Kidney glomerular epithelial cell (primary cell): ENCODE measurements at places on chromosomes 5 and 9.

GRCh38 chr5:14156290-14156649, 13.1 kb downstream of the TRIO start:
- no peak for DNase-seq

- no peak for DNase-seq
Observed at GRCh38 chr5:180470966-180471582, 23.1 kb upstream of the CNOT6 start.

- no peak for DNase-seq
Observed at GRCh38 chr9:133207021-133207531, 2.0 kb downstream of the OBP2B start.

- DNase-seq, result no peak
Observed at GRCh38 chr9:111926421-111926875, 29.8 kb downstream of the UGCG start.

DNA sequence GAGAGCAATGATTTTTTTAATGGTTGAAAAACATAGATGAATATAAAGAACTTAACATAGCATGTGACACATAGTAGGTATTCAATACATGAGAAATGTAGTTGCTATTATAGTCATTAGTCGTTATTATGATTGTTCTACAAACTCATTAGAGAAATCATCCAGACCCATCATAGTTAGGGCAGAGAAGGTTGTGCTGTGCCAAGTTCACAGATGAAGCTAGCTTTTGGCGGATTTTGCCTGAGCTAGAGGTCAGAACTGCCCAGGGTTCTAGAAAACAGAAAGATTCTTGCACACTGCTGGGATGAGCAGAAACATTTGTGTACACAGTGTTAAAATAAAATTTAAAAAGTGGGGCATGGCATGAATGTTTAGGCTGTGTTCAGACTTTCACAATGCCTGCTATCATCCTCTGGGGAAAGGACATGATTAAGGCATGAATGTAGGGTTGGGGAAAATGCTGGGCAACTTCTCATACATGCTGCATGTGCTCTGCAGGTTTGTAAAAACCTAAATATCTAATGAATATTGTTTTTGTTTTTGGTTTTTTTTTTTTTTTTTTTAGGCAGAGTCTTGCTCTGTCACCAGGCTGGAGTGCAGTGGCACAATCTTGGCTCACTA, 33.3 kb upstream of the RAD23B start:
- DNase-seq, result no peak

GRCh38 chr5:117188211-117188610, 613.6 kb upstream of the SEMA6A start:
- DNase-seq, result no peak

DNA sequence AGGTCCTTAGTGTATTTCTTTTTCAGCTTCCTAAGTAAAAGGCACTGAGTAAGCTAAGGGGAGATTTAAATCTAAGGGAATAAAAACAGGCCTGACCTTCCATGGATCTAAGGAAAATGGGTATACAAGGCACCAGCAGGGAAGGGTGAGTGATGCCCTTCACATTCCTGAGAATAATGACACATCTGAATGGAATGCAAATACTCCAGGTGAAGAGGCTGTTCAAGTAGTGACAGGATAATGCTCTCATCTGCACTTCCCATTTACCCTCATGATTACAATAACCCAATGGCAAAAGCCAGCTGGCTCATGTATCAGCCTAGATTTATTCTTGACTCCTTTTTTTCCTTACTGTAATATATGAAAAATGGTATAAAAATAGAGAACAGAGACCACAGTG, 216.2 kb upstream of the ACTBL2 start:
- peak; percentile 91 for DNase-seq

DNA sequence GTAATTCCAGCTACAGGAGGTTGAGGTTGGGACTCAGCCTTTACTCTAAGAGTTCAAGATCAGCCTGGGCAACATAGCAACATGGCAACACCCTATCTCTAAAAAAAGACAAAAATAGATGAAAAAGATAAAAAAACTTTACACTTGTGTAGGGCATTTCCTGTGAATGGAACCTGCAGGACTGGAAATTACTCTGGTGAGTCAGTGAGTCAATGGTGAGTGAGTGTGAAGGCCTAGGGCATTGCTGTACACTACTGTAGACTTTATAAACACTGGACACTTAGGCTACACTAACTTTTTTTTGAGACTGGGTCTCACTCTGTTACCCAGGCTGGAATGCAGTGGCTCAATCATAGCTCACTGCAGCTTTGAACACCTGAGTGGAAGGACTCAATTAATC, 19.5 kb upstream of the ARSI start:
- peak; percentile 59 for DNase-seq

DNA sequence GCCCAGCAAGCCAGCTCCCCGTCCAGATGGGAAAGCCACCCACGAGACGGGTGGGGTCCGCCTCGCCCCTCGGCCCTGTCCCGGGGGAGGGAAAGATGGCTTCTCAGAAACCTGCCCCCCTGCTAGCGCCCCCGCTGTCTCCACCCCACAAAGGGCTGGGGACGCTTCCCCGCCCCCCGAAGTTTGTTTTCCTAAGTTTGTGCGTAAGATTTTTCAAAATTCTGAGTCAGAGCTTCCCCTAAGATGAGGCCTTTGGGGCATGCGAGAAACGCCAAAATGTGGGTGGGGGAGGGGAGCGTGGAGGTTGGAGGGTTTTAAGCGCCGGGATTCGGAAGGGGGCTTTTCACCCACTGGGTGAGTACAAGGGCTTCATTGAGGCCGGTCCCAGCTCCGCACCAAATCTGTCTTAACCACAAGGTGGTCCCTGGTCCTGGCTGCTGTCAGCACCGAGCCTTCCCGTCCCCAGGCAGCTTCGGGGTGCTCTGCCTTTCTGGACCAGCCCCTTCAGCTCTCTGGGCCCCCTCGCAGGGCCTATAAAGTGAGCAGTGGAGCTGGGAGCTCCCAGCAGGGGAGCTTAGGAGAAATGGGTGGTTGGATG, 32.3 kb downstream of the PRRX2 start:
- DNase-seq, result no peak

DNA sequence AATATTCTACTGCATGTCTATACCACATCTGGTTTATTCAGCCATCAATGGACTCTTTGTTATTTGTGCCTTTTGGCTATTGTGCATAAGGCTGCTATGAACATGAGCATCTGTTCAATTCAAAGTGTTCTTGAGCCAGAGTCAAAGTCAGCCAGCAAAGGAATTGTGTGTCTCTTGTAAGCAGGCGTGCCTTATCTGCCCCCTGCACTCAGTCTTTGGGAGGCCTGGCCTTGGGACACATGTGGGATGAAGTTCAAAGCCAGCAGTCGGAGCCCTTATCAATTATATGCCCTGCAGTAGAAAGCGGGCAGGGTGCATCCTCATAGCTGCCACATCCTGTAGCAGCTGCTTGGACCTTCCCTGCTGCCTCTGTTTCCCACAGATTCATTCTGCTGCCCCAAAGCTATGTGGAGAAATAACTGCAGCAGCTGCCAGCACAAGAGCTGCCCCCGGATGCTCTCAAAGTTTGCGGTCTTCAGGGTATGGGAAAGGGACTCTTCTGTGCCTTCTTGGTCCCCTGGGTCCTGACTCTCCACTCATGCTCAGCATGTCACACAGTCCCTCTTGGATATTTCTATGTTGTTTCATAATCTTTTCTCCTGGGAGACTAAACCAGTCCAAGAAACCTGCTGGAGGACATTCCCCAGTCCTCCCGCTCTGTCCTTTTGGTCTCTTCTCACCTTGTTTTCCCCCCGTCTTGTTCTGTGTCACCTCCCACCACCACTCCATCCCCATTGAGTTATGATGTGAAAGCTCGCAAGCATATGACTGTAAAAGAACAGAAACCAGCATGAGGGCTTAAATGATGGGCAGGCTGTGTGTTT, 35.9 kb downstream of the STOM start:
- DNase-seq, result no peak

DNA sequence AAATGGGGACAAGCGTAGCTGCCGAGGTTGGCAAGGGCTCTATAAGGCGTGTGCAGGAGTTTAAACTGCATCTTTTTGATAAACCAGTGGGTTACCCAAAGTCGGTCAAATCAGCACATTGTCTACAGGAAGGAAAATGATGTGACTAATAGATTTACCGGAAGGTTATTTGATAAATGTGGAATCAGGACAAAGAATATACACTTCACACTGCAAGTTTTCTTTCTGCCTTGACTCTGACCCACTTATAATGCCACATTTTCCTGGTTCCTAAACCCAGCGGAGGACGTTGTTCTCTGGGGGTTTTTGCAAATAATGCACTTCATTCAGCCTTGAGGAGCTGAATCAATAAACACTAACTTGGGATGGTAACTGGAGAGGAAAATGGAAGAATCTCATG, 76.8 kb downstream of the TTLL11 start:
- no peak for DNase-seq

- no peak for DNase-seq
Observed at GRCh38 chr9:80690349-80690939, 998.9 kb downstream of the TLE1 start.

DNA sequence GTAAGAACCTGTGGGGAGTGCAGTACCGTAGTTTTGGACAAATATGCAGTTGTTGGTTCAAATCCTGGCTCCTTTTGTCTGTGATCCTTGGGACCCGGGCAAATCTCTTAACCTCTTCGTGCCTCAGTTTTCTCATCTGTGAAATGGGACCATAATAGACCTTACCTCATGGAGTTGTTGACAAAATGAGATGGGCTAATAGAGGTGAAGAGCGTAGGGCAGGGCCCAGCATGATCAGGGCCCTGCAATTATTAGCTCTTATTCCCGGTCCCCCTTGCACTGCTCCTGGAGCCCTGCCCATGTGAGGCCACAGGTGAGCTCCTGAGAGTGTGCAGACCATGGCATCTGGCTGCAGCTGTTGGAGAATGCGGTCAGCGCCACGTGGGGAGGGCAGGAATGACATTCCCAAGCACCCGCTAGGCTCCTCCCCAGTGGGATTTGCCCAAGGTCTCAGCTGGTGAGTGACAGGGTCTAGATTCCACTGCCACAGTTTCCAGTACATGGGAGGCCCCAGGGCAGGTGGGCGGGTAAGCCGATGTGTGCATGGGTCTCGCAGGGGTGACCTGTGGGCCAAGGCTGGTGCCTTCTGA, 41.0 kb downstream of the NEK6 start:
- no peak for DNase-seq

DNA sequence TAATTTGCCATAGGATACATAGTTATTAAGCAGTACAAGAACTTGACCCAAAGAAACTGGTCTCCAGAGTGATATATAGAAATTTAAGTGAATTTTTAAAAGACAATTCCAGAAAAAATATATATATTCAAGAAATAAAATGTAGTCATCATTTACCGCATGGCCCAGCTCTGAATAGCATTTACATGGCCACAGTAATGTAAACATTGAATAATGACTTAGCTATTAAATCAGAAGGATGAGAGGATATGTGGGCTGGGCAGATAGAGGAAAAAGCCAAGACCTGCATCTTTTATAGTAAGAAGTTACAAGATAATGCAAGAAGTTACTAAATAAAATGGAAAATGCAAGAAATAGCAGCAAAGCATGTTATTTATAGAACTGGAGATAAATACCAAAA, 405.2 kb upstream of the WWC1 start:
- DNase-seq, result no peak

DNA sequence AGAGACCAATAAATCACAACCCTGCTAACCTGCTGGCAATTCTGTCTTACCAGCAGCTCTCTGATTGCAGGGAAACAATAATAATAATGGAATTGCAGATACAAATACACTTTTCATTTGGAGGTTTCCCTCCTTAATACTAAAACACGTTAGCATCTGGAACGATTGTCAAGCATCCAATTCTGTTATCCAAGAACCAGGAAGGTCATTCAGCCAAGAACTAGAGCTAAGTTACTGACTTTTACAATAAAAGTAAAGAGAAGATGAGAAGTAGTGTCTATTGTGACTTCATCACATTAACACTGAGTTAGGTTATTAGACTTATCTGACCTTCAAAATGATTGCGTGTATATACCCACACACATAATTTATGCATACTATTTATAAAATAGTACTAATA, 335.6 kb downstream of the BRINP1 start:
- no peak for DNase-seq

DNA sequence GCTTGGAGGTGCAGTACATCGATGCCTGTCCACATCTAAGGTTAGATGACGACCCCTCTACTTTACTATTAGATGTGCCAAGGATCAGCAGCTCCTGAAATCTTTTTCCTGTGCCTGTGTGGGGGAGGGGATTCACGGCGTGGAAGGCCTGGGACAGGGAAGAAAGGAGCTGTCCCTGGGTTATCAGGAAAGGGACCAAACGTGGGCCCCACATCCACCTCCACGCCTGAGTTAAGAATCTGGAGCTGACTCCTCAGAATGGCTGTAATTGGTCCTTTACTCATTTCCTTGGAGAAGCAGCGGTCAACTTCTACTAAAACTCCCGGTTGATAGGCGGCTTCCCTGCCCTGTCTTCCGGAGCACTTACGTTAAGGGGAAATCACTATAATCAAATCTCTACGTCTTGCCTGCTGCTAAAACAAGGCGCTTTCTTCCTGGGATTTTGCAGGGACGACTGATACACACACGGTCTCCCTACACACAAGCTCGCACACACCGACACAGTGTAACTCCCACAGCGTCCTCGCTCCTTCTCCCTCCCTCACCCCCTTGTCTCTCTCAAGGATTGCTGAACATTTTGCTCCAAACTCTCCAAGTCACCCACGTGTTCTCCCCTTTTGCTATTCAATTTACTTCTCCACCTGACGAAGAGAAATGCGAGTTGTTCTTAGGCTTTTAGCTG, 1.4 kb downstream of the PDE4D start:
- no peak for DNase-seq

GRCh38 chr5:173730632-173731298, 114.3 kb upstream of the BOD1 start:
- DNase-seq, result no peak

DNA sequence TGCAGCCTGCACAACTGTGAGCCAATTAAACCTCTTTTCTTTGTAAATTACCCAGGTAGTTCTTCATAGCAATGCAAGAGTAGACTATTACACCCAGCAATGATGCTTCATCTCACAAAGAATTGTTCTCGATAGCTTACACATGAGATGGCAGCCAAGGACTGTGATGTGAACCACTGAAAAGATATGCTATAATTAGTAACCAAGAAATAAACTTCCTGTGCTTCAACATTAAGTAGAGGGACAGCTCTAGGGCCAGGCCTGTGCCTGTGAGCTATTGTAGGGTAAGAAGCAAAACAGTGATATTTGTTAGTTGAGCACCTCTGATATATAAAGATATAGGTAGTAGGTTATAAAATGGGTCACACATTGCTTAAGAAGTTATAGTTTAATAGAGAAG, 41.8 kb upstream of the DPYSL3 start:
- no peak for DNase-seq

DNA sequence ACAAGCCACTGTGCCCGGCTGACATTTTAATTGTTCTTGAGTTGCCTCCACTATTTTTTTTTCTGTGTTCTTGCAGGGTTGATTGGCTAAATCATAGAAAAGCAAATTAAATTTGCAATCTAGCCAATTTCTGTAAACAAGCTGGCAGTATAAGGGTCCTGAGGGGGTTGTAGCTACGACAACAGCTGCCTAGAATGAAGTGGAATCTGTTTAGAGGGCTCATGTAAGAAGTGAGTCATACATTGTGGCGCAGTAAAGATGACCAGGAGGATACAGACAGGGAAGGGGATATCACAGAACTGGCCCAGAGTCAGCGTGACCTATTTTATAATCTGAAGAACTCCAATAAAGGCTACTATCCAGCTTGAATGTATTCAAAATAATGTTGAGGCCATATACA, 82.2 kb upstream of the TLE1 start:
- DNase-seq, result no peak
